Mammary microvascular endothelial cell (primary cell): ENCODE measurements at places on chromosomes 3 and 15. TPM values are rescaled to one million over a fixed set of nuclear protein-coding genes. Genes with fewer than 3 reads are reported as not detected.

Gene CNTN4
- total RNA-seq = not detected in 2 replicates

Gene LCTL
- not detected in 2 replicates for total RNA-seq

Gene SPRED1
- total RNA-seq = 7.4 and 9.1 TPM in 2 replicates

Gene SCAANT1
- total RNA-seq = not detected in 2 replicates

Gene SQOR
- 66.1 and 68.1 TPM in 2 replicates for total RNA-seq

Gene SLC51A
- total RNA-seq = not detected in 2 replicates
